ENCODE measurements at places on chromosomes 4 and X.

DNA sequence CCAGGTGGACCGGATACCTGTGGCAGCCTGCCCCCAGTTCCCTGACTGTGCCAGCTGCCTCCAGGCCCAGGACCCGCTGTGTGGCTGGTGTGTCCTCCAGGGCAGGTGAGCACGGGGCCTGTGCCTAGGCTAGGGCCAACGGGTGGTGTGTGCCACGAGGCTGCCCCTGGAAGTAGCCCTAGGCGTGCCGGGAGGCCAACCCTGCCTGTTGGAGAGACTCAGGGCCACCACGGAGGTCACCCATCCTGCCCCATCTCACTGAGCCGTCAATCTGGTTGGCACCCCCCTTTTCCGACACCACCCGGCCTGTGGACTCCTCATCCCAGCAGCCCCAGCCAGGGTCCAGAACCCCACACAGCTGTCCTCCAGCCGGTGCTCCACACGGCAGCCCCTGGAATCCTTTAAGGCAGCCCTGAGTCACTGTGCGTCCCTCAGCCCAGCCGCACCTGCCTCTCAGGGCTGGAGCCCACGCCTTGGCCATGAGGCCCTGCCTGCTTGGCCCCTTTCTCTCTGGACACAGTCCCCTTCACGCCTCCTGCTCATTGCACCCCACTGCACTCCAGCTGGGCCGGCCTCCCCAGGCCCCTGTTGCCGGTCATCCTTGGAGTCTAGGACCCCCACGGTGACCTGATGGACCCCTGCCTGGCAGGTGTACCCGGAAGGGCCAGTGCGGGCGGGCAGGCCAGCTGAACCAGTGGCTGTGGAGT lies 5.3 kb downstream of the PLXNB3 start:
- no peak for DNase-seq

- no peak for DNase-seq
Measured at GRCh38 chr4:167897116-167897515, 195.2 kb upstream of the ANXA10 start.

GRCh38 chr4:8473198-8473919 lies 32.8 kb downstream of the TRMT44 start:
- no peak for DNase-seq

DNA sequence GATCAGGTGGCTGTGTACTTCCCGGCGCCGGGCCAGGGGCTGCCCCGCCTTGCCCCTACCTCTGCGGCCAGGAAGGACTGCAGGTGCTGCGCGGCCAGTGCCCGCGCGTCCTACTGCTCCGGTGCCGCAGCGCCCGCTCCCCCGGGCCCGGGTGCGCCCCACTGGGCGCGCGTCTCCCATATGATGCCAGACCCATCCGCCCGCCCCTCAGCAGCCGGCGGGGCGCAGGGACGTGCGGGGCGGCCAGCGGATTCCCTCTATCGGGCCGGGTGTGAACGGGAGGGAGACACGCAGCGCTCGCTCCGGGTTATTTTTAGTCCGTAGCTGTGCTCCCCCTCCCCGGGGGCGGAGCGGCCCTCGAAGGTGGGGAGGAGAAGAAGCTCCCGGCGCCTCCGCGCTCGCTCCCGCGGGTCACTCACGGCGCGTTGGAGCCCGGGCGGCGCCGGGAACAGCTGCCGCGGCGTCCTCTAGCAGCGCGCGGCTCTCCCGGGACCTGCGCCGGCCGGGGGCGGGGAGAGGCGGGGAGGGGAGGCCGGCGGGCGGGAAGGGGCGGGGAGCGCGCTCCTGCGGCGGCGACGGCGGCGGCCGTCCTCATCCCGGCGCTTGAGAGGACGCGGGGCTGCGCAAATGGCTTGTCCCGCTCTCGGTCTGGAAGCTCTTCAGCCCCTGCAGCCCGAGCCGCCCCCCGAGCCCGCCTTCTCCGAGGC lies 103.6 kb downstream of the UCHL1 start:
- peak; percentile 20 for DNase-seq

- no peak for DNase-seq
Measured at GRCh38 chrX:50403903-50404302, 66.7 kb downstream of the DGKK start.

GRCh38 chr4:36187723-36188333 lies 56.5 kb downstream of the ARAP2 start:
- no peak for DNase-seq

GRCh38 chr4:85675076-85676049 lies 200.4 kb downstream of the ARHGAP24 start:
- DNase-seq = no peak

All from K562 (cell line).